Left ventricle myocardium superior (tissue), 1 donor: ENCODE measurements at places on chromosomes 12 and 14. TPM values are rescaled to one million over a fixed set of nuclear protein-coding genes. Genes with fewer than 3 reads are reported as not detected.

The ABCD2 gene
- total RNA-seq: 8.5 TPM

The KERA gene
- not detected for total RNA-seq

DNA sequence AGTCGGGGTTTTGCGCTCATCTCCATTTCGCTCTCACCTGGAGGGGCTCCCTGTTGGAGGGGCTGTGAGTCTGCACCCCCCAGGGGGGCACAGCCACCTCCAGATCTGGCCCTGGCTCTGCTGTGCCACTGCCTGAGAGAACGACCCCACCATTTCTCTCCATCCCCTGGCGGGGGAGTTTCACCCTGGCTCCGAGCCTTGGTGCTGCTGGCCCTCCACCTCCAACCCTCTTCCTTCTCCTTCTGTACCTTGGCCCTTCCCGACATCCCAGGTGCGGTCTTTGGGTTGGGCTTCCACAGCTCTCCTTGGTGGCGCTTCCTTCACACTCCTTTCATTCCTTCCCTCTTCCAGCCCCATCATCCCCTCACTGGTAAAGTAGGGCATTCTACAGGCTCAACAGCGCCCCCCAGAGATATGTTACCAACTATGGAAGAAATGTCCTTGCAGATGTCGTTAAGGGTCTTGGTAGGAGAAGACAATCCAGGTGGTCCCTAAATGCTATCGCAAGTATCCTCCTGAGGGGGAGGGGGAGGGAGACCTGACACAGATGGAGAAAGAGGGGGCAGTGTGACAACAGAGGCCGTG is 16.3 kb downstream of the SERPINA1 start:
- no peak for DNase-seq

- no peak for DNase-seq
These were observed 68.7 kb upstream of the MED13L start for GRCh38 chr12:116346222-116346621.

The CCDC196 gene
- not detected for total RNA-seq

GRCh38 chr12:83960767-83961166 is 951.8 kb downstream of the SLC6A15 start:
- no peak for DNase-seq
